Inflammatory macrophage (primary cell): ENCODE measurements at places on chromosomes 7 and 10.
A peak's percentile ranks its signal among the peaks of the same experiment; 100 is the strongest.

GRCh38 chr7:149625340-149625946 is 127.8 kb upstream of the ZNF746 start:
- DNase-seq: peak; percentile 56

DNA sequence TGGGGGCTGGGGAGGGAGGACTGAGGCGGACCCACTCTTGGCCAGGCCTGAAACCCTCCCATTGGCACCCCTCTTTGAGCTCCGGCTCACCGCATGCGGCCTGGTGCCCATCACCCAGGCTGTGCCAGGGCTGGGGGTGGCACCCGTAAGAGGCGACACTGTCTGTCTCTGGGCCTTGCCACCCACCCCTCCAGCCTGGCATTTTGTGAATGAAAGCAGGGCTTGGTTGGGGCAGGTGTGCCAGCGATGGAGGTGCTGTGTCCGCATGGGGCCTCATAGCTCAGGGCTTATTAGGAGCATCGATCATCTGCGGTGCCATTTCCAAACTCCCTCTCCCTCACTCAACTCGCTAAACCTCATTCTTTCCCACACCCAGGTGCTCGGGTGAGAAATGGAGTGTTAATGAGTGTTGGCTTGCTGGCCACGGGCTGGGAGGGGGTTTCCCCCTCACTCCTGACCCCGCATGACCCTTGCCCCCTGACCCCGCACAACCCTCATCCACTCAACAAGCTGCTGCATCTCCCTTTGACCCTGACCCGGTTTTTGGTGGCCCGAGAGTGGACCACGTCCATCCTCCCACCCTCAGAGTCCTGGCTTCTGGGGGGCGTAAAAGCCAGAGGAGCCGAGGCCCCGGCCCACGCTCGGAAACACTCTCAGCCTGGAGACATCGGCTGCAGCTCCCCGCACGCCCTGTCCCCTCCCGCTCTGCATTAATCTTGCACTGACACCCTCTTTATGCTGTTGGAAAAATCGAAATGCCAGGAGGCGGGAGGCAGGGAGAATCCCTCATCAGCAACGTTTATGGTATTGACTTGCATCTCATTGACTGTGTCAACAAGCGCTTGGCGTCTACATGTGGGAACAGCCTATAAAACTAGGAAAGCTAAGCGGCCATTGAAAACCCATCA is 161.2 kb downstream of the DNAJB6 start:
- DNase-seq: no peak

GRCh38 chr7:51118628-51119027 is 198.0 kb downstream of the COBL start:
- DNase-seq: no peak

GRCh38 chr7:137325927-137326326 is 17.6 kb downstream of the PTN start:
- DNase-seq: no peak

GRCh38 chr10:48758411-48758810 is 73.7 kb downstream of the WDFY4 start:
- DNase-seq: peak; percentile 42

- DNase-seq: no peak
Observed at GRCh38 chr7:1591876-1592275, 22.0 kb upstream of the PSMG3 start.

GRCh38 chr10:79608505-79609375 is 2.0 kb upstream of the SFTPA1 start:
- DNase-seq: peak; percentile 17

GRCh38 chr10:29204070-29204800 is 84.6 kb upstream of the LYZL1 start:
- no peak for DNase-seq

DNA sequence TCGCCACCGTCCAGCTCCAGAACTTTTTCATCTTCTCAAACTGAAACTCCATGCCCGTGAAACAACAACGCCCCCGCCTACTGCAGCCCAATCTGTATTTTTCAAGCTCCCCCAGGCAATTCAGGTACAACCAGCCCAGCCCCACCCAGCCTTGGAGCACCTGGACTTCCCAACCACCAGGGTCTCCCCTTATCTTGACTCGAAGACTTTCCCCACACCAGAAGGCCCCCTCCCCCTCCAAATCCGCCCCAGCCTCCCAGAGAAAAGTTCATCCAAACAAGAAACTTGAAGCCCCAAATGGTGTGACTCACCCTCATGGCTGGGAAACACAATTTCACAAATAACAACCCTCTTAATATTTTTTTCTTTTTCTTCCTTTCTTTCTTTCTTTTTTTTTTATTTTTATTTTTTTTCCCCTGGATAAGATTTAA is 10.6 kb downstream of the ZCCHC24 start:
- no peak for DNase-seq

DNA sequence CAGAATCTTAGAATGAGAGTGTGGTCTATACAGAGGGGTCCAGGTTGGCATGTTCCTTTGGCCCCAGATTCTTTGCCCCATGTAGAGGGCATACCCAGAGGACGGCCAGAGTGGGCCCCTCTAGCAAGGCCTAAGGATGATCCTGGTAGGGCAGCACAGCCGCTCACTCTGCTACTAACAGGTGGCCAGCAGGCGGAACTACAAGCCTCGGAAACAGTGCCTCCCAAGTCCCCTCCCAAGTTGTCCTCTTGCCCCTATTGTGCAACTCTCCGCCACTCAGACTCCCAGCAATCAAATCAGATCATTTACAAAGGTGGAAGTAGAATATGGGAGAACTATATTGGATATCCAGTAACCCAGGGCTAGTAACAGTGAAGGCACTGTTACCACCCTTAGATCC is 107.4 kb downstream of the STRA8 start:
- no peak for DNase-seq

DNA sequence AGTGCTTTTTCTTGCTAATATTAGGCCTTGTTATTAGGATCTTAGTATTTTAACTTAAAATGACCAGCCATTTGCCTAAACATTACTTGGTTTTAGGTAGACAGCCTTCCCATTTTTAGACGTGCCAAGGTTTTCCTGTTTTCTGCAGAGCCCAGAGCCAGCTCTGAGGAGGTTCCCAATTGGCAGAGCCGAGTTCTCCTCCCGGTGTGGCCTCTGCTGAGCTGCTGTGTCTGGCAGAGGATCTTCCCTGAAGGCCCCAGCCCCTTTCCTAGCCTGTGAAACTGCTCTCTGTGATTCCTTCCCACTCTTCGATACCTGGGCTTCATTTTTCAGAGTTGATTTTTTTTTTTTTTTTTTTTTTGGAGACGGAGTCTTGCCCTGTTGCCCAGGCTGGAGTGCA is 91.4 kb downstream of the EEPD1 start:
- no peak for DNase-seq

DNA sequence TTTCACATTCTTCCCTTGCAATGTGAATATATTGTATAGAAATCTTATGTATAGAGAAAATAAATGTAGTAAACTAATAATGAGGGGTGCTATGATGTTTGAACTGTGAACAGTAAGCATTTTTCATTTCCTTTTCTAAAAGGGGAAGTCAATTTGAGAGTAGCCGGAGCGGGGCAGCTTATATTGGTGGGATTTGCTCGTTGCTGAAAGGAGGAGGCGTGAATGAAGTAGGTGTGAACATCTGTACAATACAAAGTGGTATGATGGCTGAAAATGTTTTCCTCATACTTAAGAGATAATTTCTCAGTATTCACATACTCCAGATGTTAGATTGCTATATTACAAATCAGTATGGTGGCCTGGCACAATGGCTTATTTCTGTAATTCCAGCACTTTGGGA is 87.1 kb downstream of the SRI start:
- peak; percentile 46 for DNase-seq

DNA sequence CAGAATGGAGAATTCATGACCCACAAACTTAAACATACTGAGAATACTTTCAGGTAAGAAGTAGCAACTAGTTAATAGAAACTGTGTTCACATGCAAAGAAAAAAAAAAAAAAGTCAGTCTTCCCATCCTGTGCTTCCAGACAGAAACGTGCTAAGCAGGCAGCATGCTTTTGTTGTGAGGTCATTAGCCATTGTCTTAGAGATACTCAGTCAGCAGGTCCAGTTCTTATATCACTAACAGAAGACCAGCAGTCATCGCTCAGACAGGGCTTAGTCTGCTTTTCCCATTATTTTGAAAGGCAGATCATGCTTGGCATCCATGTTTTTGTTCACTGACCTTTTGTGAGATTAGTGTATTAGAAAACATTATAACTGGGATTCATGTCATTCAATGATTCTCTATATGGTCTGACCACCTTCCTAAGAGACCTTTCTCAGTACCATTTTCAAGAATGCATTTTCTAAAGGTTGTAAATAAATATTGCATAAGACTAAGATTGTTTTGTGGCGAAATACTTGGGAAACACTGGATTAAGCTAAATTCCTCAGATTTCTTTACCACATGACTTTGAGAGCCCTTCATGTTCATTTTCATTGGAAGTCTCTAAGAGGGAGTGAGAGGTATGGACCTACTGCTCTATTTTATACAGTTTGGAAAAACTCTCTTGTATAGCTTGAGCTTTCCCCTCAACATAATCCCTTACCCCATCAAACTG is 45.0 kb upstream of the AGBL3 start:
- DNase-seq: no peak

- no peak for DNase-seq
Observed at GRCh38 chr10:51156926-51157325, 82.6 kb downstream of the PRKG1 start.

GRCh38 chr10:21055339-21056135 is 158.4 kb upstream of the NEBL start:
- DNase-seq: no peak
